ENCODE measurements at places on chromosomes 2 and 18. TPM values are rescaled to one million over a fixed set of nuclear protein-coding genes. Genes with fewer than 3 reads are reported as not detected.

Gene ITGB6
- not detected for total RNA-seq

DNA sequence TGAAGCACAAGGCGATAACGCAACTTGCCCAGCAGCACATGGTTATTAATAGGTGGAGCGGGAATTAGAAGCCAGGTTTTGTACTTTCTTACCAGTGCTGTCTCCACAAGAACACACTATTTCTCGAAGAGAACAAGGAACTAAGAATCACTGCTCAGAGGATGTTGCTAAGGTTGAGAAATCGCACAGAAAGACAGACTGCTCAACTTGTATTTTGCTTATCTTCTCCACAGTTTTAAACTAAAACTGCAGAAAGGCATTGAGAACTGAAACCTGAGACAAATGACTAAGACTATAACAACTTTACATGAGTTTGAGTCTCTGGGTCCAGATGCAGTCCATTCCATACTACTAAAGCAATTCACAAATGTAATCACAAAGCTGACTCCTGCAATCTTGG is 6.2 kb downstream of the PRKD3 start:
- H3K4me3 ChIP-seq = no peak overlapping the region
- DNase-seq = no peak
- peaks cover 62% of the 10 kb centered on the region for H3K36me3 ChIP-seq
- H3K27me3 ChIP-seq = no peaks in the 10 kb centered on the region

DNA sequence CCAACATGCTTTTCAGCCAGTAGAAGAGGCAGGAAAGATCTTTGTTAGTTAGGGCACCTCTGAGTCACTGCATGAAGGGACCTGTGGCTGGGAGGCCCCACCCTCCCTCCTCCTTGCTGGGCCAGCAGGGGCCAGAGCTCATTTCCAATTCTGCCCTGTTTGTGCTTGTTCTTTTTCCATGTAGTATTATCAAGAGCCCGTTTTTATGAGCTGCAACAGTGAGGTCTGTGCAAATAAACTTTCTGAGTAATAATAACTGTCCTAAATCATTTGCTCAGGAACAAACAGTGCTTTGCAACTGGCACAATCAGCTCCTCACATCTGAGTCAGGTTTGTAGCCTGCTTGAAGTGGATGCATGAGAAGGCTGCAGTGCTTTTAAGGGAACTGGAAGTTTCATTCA is 128.0 kb downstream of the ARL4C start:
- no peaks in the 10 kb centered on the region for H3K27me3 ChIP-seq
- H3K36me3 ChIP-seq = no peaks in the 10 kb centered on the region
- H3K4me1 ChIP-seq = peaks cover 6% of the 10 kb centered on the region
- H3K27ac ChIP-seq = no peak overlapping the region
- H3K4me3 ChIP-seq = no peak overlapping the region

Gene PARD3B
- total RNA-seq = 10.6 TPM

GRCh38 chr18:27136208-27136535 is 48.9 kb downstream of the CHST9 start:
- DNase-seq = no peak
- no peaks in the 10 kb centered on the region for H3K36me3 ChIP-seq
- H3K4me1 ChIP-seq = no peaks in the 10 kb centered on the region
- H3K27me3 ChIP-seq = no peaks in the 10 kb centered on the region
- H3K4me3 ChIP-seq = no peak overlapping the region

Gene UGT1A8
- not detected for total RNA-seq

Gene SEPTIN10
- 99.8 TPM for total RNA-seq

GRCh38 chr18:7584646-7585275 is 17.6 kb downstream of the PTPRM start:
- DNase-seq = no peak
- H3K4me1 ChIP-seq = peaks cover 3% of the 10 kb centered on the region
- H3K4me3 ChIP-seq = no peak overlapping the region
- no peaks in the 10 kb centered on the region for H3K27me3 ChIP-seq
- no peaks in the 10 kb centered on the region for H3K36me3 ChIP-seq
- no peak overlapping the region for H3K27ac ChIP-seq

DNA sequence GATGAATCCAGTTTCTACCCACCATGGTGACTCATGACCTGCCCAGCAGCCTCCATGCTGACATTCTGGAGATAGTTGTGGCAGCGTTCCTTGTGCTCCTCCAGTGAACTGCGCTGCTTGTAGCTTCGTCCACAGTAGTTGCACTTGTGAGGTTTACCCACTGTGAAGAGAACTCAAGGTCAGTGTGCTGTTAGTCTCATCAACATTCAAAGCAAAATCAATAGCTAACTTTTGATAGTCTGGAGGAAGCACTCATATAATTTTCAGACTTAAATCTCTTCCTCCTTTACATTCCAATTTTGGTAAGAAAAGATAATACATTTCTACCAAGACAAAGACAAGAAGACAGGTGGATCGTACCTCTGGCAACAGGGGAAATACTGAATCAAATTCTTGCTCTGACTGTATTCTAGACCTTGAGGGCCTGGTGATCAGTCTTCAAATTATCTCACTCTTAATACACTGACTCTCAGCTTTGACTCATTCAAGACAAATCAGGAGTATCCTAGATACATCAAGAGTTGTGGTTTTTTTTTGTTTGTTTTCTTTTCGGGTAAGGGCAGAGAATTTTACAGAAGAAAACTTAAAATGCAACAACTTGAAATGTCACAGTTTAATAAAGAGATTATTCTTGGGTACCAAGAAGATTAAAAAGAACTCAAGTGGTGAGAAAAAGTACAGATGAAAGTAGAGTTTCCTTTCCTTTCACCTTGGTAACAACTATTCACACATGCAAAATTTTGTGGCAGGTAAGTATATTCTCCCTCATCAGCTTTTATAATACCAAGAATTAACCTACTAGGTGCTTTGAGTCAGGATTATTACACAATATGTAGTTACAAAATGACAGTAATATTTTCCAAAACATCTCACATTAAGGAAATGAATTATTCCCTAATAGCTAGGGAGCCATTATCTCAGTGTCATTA is 129.2 kb downstream of the IKZF2 start:
- DNase-seq = peak; percentile 47
- H3K27ac ChIP-seq = peak overlapping the region; percentile 18
- no peak overlapping the region for H3K4me3 ChIP-seq
- no peaks in the 10 kb centered on the region for H3K27me3 ChIP-seq
- peaks cover 16% of the 10 kb centered on the region for H3K4me1 ChIP-seq

- H3K4me3 ChIP-seq = no peak overlapping the region
- no peak for DNase-seq
- no peaks in the 10 kb centered on the region for H3K36me3 ChIP-seq
- H3K27ac ChIP-seq = no peak overlapping the region
- H3K4me1 ChIP-seq = peaks cover 52% of the 10 kb centered on the region
These were observed 149.2 kb downstream of the TGIF1 start for GRCh38 chr18:3599195-3599594.

GRCh38 chr2:71503837-71504236 is 50.5 kb downstream of the DYSF start:
- peaks cover 31% of the 10 kb centered on the region for H3K4me1 ChIP-seq
- peaks cover 10% of the 10 kb centered on the region for H3K36me3 ChIP-seq
- H3K4me3 ChIP-seq = no peak overlapping the region
- H3K27ac ChIP-seq = no peak overlapping the region
- DNase-seq = no peak

DNA sequence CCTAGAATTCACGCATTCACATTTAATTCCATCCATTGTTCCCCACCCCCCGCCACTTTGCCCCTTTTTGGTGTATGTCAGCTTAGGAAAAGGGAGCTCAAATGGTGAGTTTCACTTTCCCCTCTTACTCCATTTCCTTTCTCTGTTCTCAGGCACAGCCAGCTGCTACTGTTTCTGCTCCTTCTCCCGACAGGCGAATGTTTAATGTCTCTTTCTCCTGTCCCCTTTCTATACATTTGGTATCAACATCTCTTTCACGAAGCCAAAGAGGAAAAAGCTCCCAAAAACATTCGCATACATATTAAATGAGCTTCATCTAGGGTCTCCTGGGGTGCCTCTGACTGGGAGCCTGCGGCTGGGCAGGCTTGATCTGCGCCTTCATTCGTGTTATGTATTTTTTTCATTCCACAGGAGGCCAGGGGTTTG is 124.2 kb upstream of the SATB2 start:
- no peak overlapping the region for H3K27ac ChIP-seq
- DNase-seq = no peak
- peaks cover 15% of the 10 kb centered on the region for H3K27me3 ChIP-seq
- no peaks in the 10 kb centered on the region for H3K36me3 ChIP-seq

- H3K27ac ChIP-seq = no peak overlapping the region
- H3K36me3 ChIP-seq = no peaks in the 10 kb centered on the region
- no peak overlapping the region for H3K4me3 ChIP-seq
- H3K27me3 ChIP-seq = no peaks in the 10 kb centered on the region
These were observed 42.3 kb downstream of the PLB1 start for GRCh38 chr2:28538134-28538533.

GRCh38 chr18:10814336-10814735 is 288.5 kb downstream of the NAPG start:
- H3K4me3 ChIP-seq = no peak overlapping the region
- DNase-seq = no peak
- no peaks in the 10 kb centered on the region for H3K4me1 ChIP-seq
- no peak overlapping the region for H3K27ac ChIP-seq
- no peaks in the 10 kb centered on the region for H3K27me3 ChIP-seq

DNA sequence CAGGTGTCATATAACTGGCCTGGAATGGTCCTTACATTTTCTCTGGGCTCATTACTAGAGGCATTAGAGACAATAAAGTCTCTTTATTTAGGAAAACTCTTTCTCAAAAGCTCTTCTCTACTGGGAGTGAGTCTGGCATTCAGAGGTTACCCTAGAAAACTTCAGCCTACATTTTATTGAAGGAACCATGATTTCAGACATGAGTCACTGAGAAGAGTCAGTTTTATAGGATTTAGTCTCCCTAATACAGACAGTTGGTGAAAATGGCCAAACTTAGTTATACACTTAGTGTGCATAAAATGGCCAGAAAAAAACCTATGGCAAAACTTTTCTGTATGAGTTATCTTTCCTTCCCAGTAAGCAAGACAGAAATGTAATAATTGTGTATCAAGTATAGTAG is 689.4 kb downstream of the ZEB2 start:
- H3K4me1 ChIP-seq = no peaks in the 10 kb centered on the region
- no peak overlapping the region for H3K4me3 ChIP-seq
- DNase-seq = no peak
- H3K27ac ChIP-seq = no peak overlapping the region
- H3K27me3 ChIP-seq = no peaks in the 10 kb centered on the region

DNA sequence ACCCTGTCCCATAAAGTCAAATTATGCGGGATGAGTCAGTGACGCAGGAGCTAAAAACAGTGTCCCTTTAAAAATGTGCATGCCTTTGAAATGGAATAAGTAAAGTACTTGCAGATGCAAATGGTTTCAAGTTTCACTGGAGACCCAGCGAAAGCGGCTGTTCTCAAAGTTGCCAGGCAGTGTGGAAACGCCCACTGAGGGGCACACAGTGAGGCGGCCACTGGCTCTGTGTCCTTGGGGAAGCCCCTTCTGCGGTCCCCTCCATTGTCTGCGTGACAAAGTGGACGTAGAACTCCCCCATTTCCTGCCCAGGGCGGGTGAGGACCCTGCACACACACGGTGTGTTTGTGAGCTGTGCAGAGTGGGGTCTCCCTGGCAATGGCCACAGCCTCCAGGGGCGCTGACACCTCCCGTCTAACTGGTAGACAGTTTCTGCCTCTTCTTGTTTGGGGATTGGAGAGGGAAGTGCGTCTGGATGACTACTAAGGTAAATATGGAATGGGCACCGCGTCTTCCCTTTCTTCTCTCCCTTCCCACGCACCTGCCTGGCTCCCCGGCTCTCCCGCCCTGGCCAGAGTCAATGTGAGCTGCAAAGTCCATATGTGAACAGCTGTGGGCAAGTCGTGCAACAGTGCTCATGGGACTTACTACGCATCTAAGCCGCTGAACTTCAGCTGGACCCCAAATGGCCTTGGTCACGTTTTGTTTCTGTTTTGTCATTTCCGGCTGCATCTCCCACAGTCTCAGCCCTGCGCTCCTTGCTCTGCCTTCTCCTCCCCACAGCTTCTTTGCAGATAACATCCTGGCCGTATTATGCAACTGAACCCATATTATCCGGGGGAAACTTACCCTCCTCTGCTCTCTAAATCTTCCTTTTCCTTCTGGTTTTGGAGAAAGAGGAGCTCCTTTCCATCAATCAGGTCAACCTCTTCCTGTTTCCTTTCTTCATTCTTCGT is 33.7 kb upstream of the ZNF516 start:
- no peaks in the 10 kb centered on the region for H3K36me3 ChIP-seq
- H3K27me3 ChIP-seq = peaks cover 33% of the 10 kb centered on the region
- H3K4me3 ChIP-seq = no peak overlapping the region
- no peak overlapping the region for H3K27ac ChIP-seq

GRCh38 chr2:74290466-74291217 is 52.6 kb downstream of the SLC4A5 start:
- no peak overlapping the region for H3K27ac ChIP-seq
- H3K27me3 ChIP-seq = 0 out of 2 replicates have a peak, but pooled peaks cover 2% of the 10 kb centered on the region
- peaks cover 11% of the 10 kb centered on the region for H3K4me1 ChIP-seq

- H3K36me3 ChIP-seq = no peaks in the 10 kb centered on the region
- DNase-seq = no peak
- peaks cover 34% of the 10 kb centered on the region for H3K4me1 ChIP-seq
- H3K27me3 ChIP-seq = peaks cover 5% of the 10 kb centered on the region
These were observed 103.3 kb upstream of the NCK2 start for GRCh38 chr2:105641389-105641811.
